Erythroblast (primary cell): ENCODE measurements at places on chromosomes 2 and 18.

DNA sequence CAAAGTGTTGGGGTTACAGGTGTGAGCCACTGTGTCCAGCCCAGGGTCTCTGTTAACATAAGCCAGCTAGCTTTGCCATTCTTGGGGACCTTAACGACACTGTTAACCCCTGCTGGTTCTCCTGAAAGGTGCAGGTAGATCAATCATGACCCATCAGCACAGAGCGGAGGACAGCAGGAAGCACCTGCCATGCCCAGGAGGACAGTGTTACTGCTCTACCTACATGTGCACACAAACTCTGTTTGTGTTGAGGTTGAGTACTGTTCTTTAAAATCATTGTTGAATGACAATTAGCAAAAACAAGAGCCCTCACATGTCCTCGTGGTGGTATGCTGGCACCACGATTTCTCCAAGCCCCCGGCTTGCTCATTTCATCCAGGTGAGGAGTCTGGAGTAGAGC lies 120.9 kb downstream of the FAM210A start:
- no peak for DNase-seq

- DNase-seq = no peak
These were observed 562.8 kb upstream of the SALL3 start for GRCh38 chr18:78416853-78417252.

DNA sequence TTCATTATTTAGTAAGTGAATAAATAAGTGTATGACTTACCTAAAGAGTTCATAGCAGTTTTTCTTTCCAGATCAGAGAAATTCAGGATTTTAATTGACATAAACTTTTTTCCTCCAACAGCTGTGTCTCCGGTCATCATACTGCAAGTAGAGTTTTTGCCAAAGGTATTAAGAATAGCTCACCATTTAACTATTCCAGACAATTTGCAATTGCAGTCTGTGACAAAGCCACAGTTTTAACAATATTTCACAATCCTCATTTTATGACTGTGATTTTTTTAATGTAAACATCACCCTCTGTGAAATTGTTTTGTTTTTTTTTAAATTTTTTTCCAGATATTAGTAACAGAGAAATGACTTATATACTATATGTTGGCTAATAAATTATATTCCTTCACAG lies 199.1 kb downstream of the TRIB2 start:
- DNase-seq = no peak

- peak; percentile 73 for DNase-seq
These were observed 419.9 kb downstream of the TGIF1 start for GRCh38 chr18:3869848-3870247.

- no peak for DNase-seq
These were observed 441.0 kb downstream of the CPS1 start for GRCh38 chr2:210997373-210997772.

- DNase-seq = no peak
These were observed 58.2 kb downstream of the HS6ST1 start for GRCh38 chr2:128260239-128261138.

DNA sequence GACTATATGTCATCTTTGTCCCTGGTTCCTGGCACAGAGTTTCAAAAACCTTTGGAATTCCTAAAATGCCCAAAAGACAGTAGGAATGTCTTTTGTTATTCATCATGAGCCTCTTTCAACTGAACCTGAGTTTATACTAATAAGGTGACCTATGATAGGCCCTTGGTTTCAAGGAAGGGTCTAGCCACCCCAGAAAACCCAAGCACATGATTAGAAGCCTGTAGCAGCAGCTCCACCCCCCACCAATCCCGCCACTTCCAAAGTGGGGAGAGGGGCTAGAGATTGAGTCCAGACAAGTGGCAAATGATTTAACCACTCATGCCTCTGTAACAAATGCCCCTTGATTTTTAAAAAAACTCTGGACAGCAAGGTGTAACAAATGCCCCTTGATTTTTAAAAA lies 56.8 kb downstream of the ADD2 start:
- no peak for DNase-seq

DNA sequence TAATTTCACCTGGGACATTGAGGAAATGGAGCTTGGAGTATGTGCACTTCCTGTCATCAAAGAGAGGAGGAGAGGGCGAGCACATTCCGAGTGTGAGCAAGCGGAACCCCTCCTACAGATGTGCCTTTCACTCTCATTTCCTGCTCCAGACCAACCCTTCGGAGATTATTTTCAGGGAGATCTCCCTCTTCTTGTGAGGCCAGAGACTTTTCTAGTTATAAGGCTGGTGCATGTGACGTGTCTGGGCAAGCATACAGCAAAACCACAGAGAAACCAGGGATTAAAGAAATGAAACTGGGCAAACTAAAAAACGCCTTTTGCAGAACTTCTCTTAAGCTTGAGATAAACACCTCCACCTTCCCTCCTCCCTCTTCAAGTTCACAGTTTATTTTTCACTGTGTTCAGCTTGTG lies 409.2 kb upstream of the TCF4 start:
- no peak for DNase-seq

DNA sequence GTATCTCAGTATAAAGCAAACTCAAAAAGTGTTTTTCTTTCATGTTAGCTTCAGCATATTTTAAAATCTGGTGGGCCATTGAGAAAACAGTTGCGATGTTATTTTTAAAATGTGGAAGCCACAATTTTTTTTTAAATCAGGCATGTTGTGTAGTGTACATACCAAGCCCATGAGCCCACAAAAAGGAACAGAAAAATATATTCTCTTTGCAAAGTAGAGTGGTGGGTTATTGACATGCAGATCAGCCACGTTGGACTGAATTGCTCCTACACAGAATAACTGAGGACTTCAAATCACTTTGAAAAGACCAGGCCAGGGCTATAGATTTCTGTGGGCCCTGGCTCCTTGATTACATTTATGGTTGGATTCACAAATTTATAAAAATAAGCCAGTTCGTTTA lies 774.4 kb downstream of the DCC start:
- no peak for DNase-seq

DNA sequence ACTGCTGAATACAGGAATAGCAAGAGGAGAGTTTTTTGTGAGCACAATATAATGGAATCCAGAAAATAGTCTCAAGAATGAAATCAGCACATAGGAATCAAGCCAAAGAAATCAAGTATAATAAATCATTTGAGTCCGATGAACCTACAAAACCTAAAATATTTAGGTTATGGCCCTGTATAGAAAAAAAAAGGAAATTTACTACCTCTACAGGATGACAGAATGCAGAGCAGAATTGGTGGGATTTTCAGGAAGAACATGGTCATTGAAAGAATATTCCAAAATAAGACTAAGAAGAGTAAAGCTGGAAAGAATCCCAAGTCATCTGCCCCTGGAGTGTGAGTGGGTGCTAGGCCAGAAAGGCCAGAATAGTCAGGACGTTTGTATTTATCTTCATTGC lies 1041.2 kb upstream of the CDH2 start:
- DNase-seq = no peak

DNA sequence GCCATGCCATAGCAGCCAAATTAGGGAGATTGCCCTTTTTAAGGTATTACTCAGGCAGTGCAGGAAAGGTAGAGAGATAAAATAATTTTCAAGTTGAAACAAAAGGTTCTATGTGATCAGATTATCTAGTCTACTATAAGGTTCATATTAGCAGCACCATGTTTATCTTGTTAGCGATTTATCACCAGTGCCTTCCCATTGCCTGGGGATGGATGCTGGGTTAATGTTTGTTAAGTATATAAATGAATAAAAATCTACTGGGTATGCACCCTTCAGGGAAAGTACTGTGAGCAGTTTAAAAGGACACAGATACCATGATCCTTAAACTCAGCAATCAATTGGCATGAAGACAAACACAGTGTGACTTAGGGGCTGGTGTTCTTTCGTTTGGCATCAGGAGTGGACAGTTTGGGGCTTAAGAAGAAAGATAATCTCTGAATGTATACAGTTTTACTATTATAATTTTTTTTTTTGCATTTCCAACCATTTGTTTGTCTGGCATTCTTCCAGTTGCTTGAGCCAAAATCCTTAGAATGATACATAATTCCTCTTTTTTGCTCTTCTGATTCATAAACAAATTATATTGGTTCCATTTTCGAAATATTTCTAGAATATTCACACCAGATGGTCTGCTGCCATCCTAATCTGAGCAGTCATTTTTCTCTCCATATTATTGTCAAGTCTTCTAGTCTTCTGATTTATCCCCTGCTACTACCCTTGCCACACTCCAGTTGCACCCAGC lies 512.8 kb upstream of the SLC8A1 start:
- no peak for DNase-seq

- DNase-seq = no peak
These were observed 84.7 kb downstream of the RBMS1 start for GRCh38 chr2:160408959-160409291.

GRCh38 chr2:186879312-186879711 lies 30.3 kb upstream of the ZSWIM2 start:
- DNase-seq = no peak

GRCh38 chr2:26464390-26465265 lies 13.3 kb downstream of the OTOF start:
- no peak for DNase-seq

DNA sequence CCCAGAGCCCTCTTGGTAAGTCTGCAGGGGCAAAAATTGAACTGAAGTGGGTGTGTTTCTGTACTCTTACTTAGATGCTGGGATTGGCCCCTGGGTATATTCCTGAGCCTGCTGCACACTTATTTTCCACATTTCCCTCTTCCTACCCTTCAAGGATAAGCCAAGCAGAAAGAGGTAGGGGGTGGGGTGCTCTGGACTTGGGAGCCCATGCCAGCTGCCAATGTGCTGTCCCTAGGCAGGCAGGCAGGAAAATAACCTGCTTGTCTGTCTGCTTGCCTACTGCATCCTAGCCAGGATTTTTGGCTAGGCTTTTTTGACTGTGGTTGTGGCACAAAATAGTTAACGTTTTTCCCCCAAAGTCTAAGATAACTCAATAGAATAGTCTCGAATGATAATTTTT lies 234.3 kb downstream of the ALK start:
- DNase-seq = no peak

GRCh38 chr2:55616551-55617174 lies 759 bp downstream of the PPP4R3B start:
- peak; percentile 77 for DNase-seq

DNA sequence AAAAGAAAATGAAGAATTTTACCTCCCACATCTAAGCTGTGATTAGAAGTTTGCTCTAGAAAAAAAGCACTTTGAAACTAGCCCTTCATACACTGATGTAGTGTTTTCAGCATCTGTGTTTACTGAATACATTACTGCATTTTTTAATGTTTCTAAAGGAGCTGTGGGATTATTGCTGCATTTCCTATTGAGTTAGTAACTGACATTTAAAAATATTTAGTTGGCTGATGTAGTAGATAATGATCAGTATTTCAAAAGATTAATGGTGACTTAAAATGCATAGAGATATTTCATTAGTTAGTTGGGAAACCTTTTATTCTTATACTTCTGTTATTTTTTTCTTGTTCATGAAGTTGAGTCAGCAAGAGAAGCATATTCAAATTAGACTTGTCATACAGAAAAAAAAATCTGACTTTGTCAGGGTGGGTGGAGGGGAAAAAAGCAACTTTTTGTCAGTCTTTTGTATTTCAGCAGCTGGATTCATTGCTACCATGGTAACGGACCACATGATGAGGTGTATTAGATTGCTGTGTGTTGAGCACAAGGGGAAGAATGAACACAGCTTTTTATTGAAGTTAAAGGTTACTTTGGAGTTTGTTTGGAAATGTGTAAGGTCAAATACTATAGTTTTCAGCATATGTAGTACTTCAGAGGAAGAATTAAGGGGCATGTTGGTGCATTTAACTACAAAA lies at the start of gene DTNA:
TSS of gene DTNA (plus strand) at position 549 of the 692 bp plus-strand sequence. CDS start 45,679 bp downstream, outside the sequence.
- no peak for DNase-seq

- no peak for DNase-seq
These were observed 128.3 kb downstream of the DNER start for GRCh38 chr2:229586012-229586411.

GRCh38 chr2:19377717-19378116 lies 19.3 kb upstream of the OSR1 start:
- no peak for DNase-seq

DNA sequence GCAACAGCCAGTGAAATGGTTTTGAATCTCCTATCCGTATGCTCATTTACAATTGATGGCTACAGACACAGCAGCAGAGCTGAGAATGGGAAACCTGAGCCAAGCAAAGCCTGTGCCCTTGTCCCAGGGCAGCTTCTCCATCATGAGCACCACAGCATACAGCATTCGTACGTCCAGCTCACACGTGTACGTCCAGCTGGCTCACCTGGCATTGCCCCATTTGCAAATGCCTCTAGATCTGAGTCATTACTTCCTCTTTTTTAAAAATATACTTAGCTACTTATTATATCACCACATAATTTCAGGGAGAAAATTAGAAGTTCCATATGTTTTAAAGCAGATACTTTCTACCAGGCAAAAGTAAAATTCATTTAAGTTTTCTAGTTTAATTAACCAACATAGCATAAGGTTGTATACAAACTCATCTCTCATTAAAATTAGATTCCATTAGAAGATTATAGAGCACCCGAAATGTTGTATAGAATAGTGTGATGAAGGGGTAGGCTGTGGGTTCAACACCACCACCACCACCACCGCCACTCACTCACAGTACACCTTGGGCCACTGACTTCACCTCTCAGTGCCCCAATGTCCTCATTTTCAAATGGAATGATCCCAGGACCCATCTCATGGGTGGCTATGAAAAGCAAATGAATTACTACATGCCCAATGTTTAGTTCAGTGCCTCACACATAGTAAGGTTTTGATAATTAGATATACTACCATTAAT lies 31.4 kb upstream of the TMEM177 start:
- no peak for DNase-seq

DNA sequence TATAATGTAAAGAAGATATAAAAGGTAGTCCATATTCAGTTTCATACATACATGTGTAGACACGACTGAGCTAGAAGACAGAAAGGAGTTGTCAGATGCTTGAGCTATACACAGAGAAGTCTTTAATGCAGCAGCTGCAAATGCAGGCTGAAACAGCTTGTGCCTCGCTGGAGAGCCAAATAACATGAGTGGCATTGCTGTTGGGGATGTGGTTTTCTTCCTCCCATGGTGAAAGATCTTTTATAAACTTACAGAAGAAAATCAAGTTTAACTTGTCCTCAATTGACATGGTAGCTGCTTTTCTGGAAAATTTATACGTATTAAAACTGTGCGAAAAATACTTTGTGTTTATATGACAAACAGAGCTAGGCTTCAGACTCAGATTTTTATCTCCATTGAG lies 16.4 kb upstream of the IL1R1 start:
- no peak for DNase-seq

- no peak for DNase-seq
These were observed 52.5 kb upstream of the NABP1 start for GRCh38 chr2:191625446-191625845.

DNA sequence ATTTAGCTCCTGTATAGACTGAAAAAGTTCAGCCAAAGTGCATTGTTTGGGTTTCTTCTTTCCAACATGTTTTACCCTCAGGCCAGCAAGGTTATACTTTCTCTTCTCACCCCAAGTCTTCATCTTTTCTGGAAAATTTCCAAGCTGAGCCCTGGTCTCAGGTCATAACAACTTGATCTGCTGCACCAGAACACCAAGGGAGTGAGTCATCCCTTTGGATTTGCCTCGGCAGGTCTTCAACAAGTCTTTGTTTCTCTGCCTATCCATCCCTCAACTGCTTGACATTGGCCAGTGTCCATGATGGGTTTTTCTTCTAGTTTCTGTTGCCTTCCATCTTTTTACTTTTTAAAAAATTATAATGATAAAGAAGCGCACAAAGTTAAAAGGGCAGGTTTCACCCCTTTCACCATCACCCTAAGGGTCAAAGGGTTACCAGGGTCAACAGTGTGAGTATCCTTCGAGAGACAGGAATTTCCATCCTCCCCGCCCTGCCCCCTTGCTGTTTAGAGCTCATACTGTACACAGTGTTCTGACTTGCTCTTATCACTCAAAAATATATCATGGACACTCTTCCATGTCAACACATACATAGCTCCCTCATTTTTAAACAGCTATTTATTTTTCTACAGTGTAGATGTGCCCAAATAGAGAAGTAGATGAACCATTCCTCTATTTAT lies 5.7 kb upstream of the SPATS2L start:
- no peak for DNase-seq
